ENCODE measurements at places on chromosomes 2 and 18. TPM values are rescaled to one million over a fixed set of nuclear protein-coding genes. Genes with fewer than 3 reads are reported as not detected.

The ABCB11 gene
- total RNA-seq: 0.02 TPM

The EFR3B gene
- total RNA-seq: 12.7 TPM

The BMP10 gene
- total RNA-seq: not detected

The NT5DC4 gene
- not detected for total RNA-seq

The C2orf92 gene
- 1.0 TPM for total RNA-seq

The GKN1 gene
- total RNA-seq: 0.45 TPM

The MAPK4 gene
- total RNA-seq: 0.14 TPM

Data from A549 treated with ZK216348 at 1 μM for 4 hours (cell line).